ENCODE measurements at places on chromosomes 7 and 10.

DNA sequence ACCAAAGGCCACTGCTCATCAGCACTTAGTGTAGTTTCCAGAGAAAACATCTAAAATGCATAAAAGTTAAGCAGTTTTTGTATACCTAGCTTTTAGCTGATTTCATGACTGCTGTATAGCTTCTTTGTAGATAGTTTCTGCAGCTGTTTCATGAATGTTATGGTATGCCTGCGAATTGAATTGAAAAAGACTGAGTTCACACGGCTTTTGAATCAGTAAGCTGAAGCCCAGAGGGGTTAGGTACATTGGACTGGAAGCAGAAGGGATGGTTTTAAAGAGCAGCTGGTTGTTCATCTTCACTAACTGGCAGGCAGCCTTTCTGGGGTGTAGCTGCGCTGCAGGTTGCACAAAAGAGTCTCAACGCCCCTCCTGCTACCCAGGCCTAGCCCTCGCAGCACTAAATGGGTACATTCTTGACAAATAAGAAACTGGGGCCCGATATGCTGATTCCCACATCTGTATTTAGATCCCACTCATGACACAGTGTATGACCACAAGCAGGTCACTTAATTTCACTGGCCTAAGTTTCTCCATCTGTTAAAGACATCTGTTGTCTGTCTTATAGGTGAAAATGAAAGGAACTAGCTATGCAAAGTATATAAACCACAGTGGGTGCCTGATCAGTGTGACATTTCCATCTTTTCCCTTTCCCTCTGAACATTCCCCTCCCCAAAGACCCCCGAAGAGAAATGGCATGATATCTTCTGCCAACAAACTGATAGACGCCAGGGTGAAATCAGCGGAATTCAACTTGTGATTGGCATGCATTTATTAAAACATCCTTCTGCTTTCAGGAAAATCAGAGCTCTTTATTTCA lies 85.9 kb upstream of the AGBL3 start:
- no peak for DNase-seq

GRCh38 chr10:48572414-48572813 lies 32.5 kb downstream of the ARHGAP22 start:
- peak; percentile 73 for DNase-seq

- DNase-seq: no peak
Measured at GRCh38 chr7:155593461-155594162, 47.3 kb upstream of the CNPY1 start.

- no peak for DNase-seq
Measured at GRCh38 chr7:39002755-39003154, 25.0 kb downstream of the POU6F2 start.

GRCh38 chr7:108090791-108091460 lies 39.2 kb downstream of the LAMB4 start:
- DNase-seq: no peak

DNA sequence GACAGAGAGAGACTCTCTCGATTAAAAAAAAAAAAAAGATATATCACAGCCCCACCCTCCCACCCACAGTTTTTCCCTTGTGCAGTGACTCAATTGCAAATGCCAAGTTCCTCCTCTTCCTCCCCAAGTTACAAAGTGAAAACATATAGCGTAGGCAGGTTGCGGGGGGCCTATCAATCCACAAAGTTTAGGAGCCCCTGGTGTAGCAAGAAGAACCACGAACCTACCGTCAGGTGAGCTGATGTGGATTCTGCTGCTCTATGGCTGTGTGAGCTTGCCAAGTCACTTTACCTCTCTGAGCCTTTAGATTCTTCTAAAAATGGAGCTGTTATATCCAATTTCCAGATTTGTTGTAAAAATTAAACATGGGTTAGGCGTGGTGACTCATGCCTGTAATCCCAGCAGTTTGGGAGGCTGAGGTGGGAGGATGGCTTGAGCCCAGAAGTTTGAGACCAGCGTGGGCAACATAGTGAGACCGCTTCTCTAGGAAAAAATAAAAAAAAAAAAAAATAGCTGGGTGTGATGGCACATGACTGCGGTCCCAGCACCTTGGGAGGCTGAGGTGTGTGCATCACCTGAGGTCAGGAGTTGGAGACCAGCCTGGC lies 8.2 kb upstream of the RHBDD2 start:
- no peak for DNase-seq

DNA sequence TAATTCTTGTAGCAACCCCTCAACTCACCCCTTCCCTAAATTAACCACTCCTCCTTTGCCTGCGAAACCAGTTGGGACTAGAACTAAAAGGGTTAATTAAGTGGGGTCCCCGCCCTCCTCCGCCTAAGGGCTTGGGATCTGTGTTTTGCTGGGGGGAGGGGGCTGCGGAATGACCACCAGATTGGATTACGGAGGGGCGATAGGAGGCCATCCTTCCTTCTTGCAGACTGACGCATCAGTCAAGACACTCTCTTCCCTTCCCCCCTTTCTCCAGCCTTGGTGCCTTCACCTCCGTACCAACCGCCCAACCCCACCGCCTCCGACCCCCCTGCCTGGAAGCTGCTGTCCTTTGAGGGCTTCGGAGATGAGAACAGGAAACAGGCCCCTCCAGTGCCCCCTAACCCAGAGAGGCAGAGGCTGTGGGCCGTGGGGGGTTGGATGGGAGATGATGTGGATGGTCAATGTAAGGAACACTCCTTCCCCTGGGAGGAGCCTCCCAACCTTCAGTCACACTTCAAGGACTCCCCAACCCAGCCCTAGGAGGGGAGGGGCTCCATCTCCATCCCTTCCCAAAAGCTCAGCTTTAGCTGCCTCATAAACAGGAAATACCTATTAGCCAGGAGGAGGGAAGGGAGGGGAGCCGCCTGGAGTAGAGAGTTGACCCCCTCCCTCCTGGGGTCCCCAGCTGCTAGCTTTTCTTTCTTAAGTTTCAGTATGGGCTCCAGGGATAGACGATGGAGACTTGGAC lies 997 bp upstream of the LDB1 start:
- DNase-seq: peak; percentile 96

GRCh38 chr10:21715531-21716195 lies 181.6 kb downstream of the MLLT10 start:
- DNase-seq: no peak

GRCh38 chr10:118594392-118595063 lies 920 bp downstream of the PRLHR start:
- peak; percentile 51 for DNase-seq

- DNase-seq: no peak
Measured at GRCh38 chr10:67114945-67115344, 189.1 kb downstream of the LRRTM3 start.

- peak; percentile 15 for DNase-seq
Measured at GRCh38 chr10:125521721-125522680, 161.0 kb downstream of the TEX36 start.

GRCh38 chr7:676246-676971 lies 50.1 kb upstream of the DNAAF5 start:
- no peak for DNase-seq

DNA sequence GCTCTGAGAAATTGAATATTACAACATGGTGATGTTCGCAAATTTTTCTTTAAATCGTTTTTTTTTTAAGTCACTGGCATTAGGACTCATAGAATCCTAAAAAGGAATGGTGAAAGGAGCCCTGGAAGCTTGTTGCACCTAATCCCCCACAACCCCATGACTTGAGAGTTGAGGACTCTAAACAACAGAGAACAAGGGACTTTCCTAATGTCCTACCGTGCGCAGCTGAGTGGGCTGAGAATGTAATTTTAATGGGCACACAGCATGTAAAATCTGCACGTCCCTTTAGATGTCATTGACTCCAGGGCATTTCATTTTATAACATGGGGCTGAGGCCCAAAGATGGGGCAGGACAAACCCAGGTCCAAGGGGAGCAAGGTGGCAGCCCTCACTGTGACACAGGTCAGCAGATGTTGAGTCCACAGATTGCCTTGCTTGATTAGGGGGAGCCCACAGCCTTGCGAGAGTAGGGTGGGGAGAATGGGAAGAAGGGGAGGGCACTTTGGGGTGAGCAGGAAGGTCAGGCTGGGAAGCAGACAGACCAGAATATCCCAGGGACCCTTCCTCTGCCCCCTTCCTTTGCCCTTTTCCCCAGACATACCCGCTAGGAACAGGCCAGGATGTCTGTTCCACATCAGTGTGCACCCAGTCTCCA lies 208.4 kb upstream of the ZMIZ1 start:
- DNase-seq: no peak

DNA sequence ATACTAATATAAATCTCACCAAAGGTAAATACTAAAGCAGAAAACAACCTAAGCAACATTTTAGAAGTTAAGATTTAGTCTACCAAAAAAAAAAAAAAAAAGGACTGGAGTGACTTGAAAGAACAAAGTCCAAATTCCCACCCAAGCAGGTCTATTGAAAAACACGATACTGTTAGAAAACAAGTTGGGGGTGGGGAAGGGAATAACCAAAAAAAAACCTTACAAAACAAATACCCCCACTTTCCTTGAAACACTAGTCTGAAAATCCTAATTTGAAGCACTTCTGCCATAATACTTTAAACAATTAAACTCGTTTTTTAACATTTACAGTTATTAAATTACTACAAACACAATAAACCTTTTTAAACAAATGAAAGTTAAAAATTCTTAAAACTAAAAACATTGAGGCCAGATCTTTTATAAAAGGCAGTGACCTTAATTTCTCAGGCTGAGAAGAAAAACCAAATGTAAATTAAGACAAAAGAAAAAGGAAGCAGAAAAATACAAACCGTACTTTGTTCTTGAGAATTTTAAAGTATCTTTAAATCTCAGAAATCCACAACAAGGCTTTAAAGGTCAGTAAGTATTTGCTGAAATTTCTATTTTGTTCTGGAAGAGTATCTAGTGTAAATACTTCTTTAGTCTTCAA lies 135.1 kb downstream of the NRBF2 start:
- no peak for DNase-seq

DNA sequence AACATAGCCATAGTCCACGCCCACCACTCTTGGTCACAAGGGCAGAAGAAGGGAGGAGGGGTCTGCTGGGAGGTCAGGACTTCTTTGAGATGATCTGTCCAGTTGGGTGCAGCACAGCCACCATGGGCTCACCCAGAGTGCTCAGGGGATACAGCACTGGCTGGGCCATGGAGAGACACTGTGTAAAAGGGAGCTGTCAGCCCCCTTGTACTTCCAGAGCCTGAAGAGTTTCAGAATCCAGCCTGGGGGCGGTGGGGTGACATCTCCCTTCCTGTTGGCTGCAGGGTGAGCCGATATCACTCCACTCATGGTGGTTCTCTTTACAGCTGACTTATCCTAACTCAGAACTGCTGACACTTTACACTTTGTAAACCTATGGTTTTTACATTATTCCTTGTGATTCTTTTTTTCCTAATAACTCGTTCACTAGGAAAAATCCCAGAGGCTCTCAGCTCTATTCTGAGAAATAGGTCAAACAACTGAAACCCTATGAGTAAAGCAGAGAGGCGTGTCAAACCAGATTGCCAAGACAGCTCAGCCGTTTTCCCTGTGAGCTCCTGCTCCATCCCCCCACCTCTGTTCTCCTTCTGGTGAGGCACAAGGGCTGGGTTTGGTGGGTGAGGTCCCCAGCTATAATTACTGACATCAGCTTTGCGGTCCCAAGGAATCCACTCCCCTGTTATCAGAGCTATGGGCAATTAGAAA lies 3.2 kb upstream of the MRPS24 start:
- DNase-seq: peak; percentile 82

DNA sequence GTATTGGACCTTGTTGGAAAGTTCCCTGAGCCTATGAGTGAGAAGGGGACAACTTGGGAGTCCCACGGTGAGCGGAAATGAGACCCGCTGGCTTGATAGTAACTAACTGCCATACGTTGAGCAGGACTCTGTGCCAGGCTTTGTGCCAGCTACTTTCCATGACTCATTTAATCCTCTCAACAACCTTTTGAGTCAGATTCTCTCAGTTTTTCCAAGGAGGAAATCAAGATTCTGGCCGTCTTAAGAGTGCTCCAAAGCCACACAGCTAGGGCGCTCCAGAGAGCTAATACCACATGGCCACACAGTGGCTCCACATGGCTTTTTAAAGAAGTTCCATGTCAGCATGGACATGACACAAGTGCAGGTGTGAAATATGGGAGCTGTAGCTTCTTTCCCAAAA lies 55.7 kb downstream of the NOD1 start:
- DNase-seq: peak; percentile 32

- peak; percentile 59 for DNase-seq
Measured at GRCh38 chr7:13988065-13988464, 1.4 kb downstream of the ETV1 start.

DNA sequence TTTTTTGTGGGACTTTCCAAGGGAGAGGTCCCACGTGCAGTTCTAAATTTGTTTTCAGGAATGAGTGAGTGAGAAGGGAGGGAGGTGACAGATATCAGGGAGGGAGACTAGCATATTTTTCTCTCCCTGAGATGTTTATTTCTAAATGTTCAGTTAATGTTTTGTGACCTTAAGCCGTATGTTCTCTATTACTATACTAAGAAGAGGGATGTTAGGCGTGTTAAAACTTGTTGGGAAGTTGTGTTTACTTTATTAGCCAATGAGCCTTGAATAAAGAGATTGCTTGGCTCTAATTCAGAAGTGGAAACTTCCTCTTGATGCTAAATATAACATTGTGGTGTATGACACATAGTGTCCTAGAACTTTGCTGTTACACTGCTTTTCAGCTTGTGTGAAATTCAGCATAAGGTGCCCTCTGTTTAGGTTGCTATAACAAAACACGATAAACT lies 37.3 kb downstream of the DNAH11 start:
- DNase-seq: no peak

DNA sequence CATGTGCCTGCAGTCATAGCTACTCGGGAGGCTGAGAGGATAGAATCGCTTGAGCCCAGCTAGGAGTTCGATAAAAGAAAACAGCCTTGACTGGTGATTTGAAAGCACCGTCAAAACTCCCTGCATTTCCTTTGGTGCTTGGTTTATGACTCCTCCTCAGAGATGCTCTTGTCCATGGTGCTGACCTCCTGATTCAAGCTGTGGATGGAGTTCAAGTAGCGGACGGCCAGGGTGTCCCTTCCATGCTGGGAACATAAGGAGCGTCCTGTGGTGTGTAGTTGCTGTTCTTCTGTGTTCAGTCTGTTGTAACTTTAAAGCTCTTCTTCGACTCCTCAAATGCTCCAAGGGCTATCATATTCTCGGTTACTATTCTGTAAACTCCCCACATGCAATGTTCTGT lies 382.5 kb upstream of the KIAA1217 start:
- peak; percentile 24 for DNase-seq

All from fibroblast of skin of right quadriceps (primary cell).